ENCODE measurements at places on chromosomes 6 and 20.

DNA sequence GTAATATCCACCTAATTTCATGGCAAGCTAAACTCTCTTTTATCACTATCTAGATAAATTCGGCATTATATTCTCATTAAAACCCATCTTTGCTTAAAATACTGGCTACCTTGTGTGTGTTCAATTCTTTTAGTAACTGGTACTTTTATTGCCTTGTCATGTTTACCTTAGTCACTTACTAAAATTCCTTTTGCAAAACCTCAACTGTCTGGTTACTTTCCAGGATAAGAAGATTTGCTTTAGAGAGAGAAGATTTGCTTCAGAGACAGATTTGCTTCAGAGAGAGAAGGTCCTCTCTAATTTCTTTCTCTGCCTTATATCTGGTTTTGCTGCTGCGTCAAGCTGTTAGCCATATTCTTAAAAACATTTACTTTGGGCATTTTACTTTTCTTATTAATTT lies 151.5 kb upstream of the MLIP start:
- no peak for DNase-seq

DNA sequence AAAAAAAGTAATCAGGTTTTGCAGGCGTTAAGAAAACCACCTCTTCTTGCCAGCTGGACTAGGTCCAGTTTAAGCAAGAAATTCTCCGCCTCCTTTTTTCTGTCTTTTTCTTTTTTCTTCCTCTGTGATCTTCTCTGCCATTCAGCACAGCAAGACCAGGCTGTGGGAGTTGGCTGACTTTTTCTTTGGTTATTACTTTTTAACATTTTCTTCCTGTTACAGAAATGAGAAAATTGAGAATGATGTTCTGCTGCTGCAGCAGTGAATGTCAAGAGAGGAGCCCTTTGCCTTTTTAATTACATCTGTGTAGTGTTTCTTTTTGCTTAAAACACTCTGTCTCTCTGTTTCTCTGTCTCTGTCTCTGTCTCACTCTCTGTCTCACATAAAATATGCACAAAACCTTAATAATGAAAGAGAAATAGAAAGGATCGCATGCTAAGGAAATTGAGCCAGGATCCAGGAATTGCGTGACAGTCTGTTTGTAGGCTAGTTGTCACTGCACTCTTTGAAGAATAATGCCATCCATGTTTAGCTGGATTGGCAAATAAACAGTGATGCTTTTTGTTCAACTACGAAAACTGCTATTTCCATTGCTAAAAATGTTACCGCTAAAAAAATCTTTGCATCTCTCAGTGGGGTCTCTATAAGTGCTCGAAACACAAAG lies 103.2 kb upstream of the SUPT3H start:
- DNase-seq = no peak

GRCh38 chr6:36492092-36492491 lies 49.3 kb downstream of the KCTD20 start:
- DNase-seq = no peak

DNA sequence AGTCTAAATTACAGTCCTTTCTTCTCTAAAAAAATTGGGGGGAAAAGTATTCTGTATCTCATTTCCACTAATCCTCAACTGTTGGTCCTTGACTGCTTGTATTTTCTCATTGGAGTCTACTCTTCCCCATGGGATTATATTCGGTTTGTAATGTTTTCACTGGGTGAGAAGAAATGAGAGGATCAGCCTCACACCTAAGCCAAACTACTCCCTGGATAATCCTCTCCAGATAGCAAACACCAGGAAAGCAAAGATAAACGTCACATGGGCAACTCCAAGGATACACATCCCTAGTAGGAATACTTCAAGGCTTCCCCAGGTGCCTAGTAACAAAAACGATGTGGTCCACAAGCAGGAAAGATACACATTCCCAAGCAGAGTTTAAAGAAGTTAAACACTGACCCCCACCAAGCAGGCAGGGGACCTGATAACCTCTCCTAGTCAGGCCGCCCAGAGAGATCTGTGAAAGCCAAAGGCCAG lies 53.9 kb upstream of the SOX4 start:
- DNase-seq = no peak

GRCh38 chr20:62539198-62540045 lies 63.6 kb upstream of the GATA5 start:
- DNase-seq = no peak

- no peak for DNase-seq
Measured at GRCh38 chr6:70110126-70111022, 192.5 kb downstream of the COL9A1 start.

GRCh38 chr6:10740061-10740460 lies 7.5 kb upstream of the TMEM14B start:
- no peak for DNase-seq

- no peak for DNase-seq
Measured at GRCh38 chr6:170018422-170018935, 267.1 kb downstream of the ERMARD start.

DNA sequence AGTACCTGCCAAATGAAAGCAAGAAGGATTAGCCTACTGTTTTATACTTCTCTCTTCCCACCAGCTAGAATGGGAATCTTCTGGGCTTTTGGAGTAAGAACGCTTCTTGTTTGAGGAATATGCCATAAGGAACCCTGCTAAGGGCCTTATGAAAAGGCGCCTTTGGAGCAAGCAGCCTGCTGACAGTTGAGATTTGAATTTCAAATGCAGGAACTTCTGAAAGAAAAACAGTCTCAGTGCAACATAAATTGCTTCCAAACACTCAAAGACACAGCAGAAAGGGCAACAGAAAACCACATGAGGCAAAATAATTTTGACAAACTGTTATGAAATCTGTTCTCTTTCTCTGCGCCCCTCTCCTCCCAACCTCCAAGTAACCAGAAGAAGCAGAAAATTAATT lies 149.4 kb upstream of the B3GAT2 start:
- no peak for DNase-seq

DNA sequence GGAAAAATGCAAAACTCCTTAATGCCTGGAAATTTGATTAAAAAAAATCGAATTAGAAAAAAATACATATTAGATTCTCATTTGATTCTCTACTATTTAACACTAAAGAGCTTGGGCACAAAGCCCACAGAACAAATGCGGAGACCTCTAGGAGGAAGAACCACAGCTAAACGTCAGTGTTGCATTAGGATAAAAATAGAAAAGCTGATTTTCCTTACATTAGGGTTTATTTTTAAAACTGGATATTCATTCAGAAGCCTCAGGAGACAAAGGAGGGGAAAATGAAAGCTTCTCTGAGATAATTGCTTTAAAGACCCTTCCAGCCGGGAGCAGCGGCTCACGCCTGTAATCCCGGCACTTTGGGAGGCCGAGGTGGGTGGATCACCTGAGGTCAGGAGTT lies 77.3 kb downstream of the ECT2L start:
- DNase-seq = no peak

DNA sequence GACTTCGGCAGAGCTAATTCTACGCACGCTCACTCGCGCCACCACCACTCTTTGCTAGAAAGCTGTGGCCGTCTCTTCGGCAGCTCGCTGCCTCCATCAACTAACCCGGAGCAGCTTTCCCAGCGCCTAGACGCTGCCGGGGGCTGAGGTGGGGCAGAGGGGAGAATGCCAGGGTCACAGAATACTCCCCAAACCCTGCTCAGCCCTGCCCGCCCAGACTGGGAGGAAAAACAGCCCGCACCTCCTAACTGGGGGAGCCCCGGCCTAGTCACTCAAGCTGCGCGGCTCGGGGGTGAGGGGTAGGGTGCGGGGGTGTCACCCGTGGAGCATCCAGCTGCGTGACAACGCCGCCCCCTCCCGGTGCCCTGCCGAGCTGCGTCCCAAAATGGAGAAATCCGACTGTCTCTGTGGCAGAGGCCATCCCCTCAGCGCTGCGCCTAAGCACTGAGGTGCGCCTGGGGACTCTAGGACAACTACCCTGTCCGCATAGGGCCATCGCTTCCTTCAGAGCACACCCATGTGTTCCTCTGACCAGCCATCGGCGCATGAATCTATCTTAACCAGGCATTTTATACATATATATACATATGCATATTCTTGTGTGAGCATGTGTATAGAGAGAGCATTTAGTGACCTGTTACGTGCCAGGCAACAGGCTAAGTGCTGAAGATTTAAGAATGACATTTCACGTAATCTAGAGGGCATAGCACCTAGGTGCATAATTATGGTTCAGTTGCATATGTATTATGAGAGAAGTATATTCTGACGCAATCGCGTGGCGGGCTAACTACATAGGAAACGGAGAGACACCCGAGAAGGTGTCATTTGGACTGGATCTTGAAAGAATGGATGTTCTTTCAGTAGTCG lies 1.5 kb upstream of the TENT5A start:
- peak; percentile 86 for DNase-seq

DNA sequence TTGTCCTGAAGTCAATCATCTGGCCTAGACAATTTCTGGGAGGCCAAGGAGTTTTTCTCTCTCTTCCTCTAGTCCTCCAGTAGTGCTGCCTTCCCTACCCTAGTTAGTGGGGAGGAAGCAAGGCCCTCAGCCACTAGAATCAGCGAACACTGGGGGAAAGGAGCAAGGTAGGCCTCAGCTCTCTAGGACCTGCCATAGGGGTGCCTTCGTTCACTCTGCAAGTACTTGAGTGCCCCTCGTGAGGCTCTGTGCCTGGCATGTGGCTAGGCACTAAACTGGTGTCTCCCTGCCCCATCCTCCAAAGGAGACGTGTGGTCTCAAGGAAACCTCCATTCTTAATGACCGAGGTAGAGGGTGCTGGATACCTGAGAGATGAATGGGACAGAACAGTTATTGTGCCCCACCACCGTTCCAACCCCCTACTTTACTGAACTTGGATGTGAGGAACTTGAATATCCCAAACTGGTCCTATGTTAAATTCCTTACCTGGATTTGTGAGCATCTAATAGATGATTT lies 1.1 kb downstream of the DEF6 start:
- DNase-seq = no peak

DNA sequence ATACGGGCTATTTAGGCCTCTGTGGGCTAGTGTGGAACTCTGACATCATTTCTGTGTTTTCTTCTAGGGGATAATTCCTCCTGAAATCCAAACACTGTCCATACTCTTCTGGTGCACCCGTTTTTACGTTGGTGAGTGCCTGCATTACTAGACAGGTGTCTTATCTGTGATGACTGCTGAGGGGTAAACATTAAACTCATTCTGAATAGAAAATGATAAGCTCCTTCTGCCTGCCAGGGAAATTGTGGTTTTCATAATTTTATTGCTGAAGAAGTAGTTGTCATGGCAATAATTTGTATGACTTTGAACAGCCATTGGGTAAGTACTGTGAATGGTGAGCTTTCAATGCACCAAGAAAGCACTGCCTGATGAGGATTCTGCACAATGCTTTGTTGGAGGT lies 705.6 kb downstream of the UTRN start:
- no peak for DNase-seq

DNA sequence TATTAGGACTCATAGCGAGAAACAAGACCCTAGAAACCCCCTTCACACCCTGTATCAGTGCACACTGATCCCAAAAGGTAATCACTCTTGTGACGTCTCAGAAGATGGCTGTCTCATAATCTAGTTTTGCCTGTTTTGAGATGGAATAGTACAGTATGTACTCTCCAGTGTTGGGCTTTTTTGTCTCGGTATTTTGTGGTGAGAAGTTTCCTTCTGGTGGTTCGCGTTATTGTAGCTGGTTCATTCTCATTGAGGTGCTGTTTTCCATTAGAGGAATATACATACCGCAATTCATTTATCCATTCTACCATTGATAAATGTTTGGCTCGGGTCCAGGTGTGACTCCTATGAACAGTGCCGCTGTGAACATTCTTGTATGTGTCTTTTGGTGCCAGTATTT lies 27.9 kb upstream of the MAP3K4 start:
- DNase-seq = no peak

- no peak for DNase-seq
Measured at GRCh38 chr6:129133770-129134192, 250.8 kb downstream of the LAMA2 start.

DNA sequence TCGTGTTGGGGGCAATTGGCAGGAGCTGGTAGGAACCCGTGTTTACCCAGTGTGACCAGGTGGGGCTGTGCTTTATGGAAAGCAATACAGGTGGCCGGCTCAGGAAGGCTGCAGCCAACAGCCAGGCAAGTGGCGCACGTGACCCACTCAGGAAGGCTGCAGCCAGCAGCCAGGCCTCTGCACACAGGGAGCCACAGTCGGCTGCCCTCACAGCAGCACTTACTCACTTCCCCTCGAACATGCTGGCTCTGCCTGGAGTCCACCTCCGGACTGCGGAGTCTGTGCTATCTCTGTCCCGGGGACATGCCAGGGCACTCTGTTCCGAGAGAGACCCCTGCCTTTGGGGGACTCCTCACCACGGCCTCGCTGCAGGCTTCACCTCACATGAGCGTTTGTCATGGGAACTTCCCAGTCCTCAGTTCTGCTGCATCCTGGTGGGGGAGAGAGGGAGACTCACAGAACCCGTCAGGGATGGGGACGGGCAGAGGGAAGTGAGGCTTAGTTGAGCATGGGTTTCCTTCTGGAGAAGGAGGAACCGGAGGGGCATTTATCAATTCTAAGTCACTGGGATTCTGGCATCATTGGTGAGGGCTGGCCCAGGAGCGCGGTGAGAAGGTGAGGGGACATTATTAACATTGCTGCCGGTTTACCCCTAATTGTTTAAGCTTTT lies 76.8 kb downstream of the TTLL2 start:
- no peak for DNase-seq

GRCh38 chr6:1574083-1574761 lies 35.5 kb upstream of the FOXC1 start:
- no peak for DNase-seq

GRCh38 chr6:45923831-45924391 lies 91.7 kb downstream of the CLIC5 start:
- DNase-seq = no peak

DNA sequence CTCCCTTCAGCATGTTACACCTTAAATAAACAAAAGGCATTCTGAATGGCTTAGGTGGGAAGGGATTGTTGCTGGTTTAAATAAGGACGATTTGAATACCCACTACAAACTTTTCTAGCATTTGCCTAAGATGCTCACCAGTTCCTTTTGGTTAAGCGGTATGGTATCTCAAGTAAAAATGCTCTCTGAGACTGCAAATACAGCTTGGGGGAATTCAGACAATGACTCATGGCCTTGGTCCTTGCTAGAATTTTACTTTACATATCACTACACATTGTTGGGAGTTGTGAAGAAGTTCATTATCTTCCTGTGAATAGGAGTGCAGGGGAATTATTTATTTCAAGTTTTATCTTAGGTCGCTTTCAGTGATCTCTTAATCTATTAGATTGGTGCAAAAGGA lies 670.7 kb downstream of the UTRN start:
- no peak for DNase-seq

DNA sequence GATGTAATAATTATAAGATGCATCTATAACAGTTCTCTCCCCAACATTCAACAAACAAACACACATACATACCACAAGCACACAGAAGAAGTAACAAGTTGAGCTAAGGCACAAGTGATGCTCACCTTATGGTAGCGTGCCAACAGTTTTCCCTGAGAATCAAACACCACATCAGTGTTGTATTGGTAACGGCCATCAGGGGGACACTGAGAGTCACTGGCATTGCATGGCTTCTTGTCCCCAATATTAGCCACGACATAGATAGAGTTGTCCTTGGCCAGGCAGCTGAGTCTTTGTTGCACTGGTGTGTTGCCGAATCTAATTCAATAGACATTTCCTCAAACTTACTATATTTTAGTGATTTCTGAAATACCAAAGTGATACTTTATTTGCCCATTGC lies 14.8 kb upstream of the VNN1 start:
- DNase-seq = no peak
